ELF-1 (cell line): ENCODE measurements at places on chromosomes 5 and 9.

DNA sequence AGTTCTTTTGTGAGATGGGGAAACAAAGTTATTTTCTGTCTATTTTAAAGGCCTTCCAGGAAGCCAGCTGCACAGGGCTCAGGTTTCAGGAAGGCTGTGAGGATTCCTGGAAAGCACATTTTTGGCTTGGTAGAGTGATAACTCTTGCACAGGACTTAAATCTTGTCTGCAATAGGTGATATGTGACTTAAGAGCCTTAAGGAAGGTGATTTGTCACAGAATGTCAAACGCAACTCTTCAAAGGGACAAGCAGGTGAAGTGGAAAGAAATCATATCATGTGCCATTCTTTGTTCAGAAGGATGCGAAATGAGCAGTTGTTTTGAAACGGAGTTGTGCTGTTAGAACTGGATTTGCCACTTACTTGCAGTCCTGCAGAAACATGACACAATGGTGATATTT is 459.3 kb downstream of the MAT2B start:
- no peak for DNase-seq

- DNase-seq: peak; percentile 84
These were observed 20.1 kb downstream of the MINAR2 start for GRCh38 chr5:129767927-129768380.

GRCh38 chr5:88691945-88692868 is 190.8 kb downstream of the MEF2C start:
- peak; percentile 42 for DNase-seq

- DNase-seq: no peak
These were observed 844.4 kb upstream of the CDH18 start for GRCh38 chr5:20832204-20833080.

GRCh38 chr9:114619191-114619761 is 8.2 kb downstream of the TMEM268 start:
- DNase-seq: no peak

GRCh38 chr9:112331674-112331952 is 1.8 kb downstream of the PTBP3 start:
- no peak for DNase-seq
